Liver (tissue), 10 donors: ENCODE measurements at places on chromosomes 1 and 21. TPM values are rescaled to one million over a fixed set of nuclear protein-coding genes. Genes with fewer than 3 reads are reported as not detected.

GRCh38 chr1:245888809-245889208 lies 618.3 kb downstream of the SMYD3 start:
- DNase-seq, result no peak

DNA sequence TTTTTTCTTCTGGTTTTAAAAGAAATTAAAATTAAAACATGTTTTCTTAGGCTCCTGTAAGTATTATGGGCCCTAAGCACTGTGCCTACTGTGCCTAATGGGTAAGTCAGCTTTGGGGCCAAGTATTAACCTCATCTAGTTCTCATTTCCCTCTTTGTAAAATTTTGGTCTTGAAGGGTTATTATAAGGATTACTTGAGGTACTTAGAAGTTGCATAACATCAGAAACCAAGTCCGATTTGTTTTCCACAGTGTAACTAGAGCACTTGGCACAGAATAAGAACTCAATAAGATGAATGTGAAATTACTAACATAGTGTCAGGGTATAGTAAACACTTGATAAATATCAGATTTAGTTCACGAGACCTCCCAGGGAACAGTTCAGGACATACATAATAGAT lies 16.4 kb upstream of the OSBPL9 start:
- DNase-seq, result no peak

DNA sequence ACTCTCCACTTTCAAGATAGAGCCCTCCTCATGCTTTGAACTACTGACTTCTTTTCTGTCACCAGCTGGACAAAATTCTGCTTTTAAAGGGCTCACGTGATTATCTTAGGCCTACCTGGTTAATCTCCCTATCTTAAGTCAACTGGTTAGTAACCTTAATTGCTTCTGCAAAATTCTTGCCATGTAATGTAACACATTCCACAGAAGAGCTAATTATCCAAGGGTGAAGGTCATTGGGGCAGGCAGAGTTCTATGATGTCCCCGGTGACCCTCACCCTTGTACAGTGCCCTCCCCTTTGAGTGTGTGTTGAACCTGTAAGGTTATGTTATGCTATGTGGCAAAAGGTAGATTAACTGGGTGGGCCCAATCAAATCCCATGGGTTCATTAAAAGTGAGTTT lies 25.2 kb upstream of the FOXE3 start:
- DNase-seq, result no peak

GRCh38 chr1:13694886-13695684 lies 4.9 kb upstream of the PRDM2 start:
- DNase-seq, result no peak

Gene KIF21B
- polyA plus RNA-seq, result 0.45 TPM

Gene RPS6KC1
- 3.5 TPM for polyA plus RNA-seq

Gene CHI3L1
- polyA plus RNA-seq, result 34.7 TPM
